Uterine smooth muscle cell (primary cell): ENCODE measurements at places on chromosomes 5 and 9. TPM values are rescaled to one million over a fixed set of nuclear protein-coding genes. Genes with fewer than 3 reads are reported as not detected.

SLC45A2 gene
- total RNA-seq, result under 0.01 TPM in 2 replicates

GABRA6 gene
- not detected in 2 replicates for total RNA-seq

TMEFF1 gene
- 1.5 and 2.5 TPM in 2 replicates for total RNA-seq

PNPLA7 gene
- total RNA-seq, result 0.55 and 1.00 TPM in 2 replicates

PAEP gene
- total RNA-seq, result not detected in 2 replicates

SPINK6 gene
- not detected in 2 replicates for total RNA-seq

IFNB1 gene
- total RNA-seq, result not detected in 2 replicates

MRPS2 gene
- total RNA-seq, result 12.4 and 15.5 TPM in 2 replicates

TGFBR1 gene
- total RNA-seq, result 46.1 and 70.0 TPM in 2 replicates

PTGES gene
- total RNA-seq, result 2.4 and 4.1 TPM in 2 replicates

KLHL3 gene
- total RNA-seq, result 3.4 and 4.0 TPM in 2 replicates

SPAAR gene
- total RNA-seq, result under 0.01 TPM in 1 of 2 replicates, not detected in the other

TAF11L5 gene
- total RNA-seq, result not detected in 2 replicates

REEP5 gene
- 39.6 and 43.1 TPM in 2 replicates for total RNA-seq

CDX1 gene
- total RNA-seq, result 0.12 TPM in 1 of 2 replicates, not detected in the other

C9orf50 gene
- 0.12 TPM in 1 of 2 replicates, not detected in the other for total RNA-seq

PCAT7 gene
- not detected in 2 replicates for total RNA-seq

NSMF gene
- total RNA-seq, result 16.9 and 28.0 TPM in 2 replicates

PCBD2 gene
- 2.9 and 5.2 TPM in 2 replicates for total RNA-seq

CDC20B gene
- under 0.01 and 0.22 TPM in 2 replicates for total RNA-seq

CCL27 gene
- total RNA-seq, result 0.11 TPM in 1 of 2 replicates, not detected in the other

PCDHA11 gene
- total RNA-seq, result 0.22 and 0.50 TPM in 2 replicates

C6 gene
- under 0.01 and 0.11 TPM in 2 replicates for total RNA-seq

FBP1 gene
- total RNA-seq, result not detected in 2 replicates

PCDHGA9 gene
- 4.0 and 4.2 TPM in 2 replicates for total RNA-seq

SLC46A2 gene
- total RNA-seq, result not detected in 2 replicates

NEUROG1 gene
- total RNA-seq, result not detected in 2 replicates

INSL4 gene
- total RNA-seq, result not detected in 2 replicates

PDE6A gene
- not detected in 2 replicates for total RNA-seq

LEAP2 gene
- total RNA-seq, result 0.11 and 0.12 TPM in 2 replicates

FAM163B gene
- not detected in 2 replicates for total RNA-seq

TSLP gene
- total RNA-seq, result 2.5 and 3.1 TPM in 2 replicates

TTC39B gene
- 17.5 and 31.7 TPM in 2 replicates for total RNA-seq
